ENCODE measurements at places on chromosomes 3 and 15.

DNA sequence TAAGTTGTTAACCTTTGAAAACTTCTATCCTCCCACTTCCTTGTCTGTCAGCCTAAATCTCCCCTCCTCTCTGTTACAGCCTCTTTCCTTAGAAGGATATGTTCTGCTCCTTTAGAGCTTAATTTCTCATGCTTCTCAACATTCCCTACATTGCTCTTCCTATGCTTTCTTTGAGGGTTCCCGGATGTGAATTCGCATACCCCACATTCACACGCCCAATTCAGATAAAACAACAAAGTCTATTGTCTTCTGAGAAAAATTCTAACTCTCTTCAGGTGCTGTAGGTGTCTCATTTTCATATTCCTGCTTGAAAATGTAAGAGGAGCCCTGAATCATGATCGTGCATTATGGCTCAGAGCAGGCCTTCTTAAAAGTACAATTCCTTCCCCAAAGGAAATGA lies 171.8 kb upstream of the DPH6 start:
- no peak for DNase-seq

DNA sequence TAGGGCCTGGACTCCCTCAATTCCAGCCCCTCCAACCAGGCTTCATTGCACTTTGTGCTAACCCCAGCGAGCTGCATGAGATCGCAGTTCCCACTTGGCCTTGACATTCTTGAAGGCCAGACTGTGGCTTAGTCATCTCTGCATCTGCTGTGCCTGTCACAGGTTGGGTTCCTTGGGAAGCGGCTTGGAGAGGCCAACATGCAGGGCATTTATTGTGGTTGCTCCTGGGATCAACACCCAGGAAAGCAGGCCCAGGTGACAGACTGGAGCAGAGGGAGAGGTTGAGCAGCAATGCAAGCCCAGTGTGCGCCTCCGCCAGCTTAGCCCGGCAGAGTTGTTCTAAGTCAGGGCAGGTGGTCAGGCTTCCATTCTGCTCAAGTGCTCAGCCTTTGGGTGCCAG lies 10.5 kb downstream of the ABCF3 start:
- peak; percentile 79 for DNase-seq

DNA sequence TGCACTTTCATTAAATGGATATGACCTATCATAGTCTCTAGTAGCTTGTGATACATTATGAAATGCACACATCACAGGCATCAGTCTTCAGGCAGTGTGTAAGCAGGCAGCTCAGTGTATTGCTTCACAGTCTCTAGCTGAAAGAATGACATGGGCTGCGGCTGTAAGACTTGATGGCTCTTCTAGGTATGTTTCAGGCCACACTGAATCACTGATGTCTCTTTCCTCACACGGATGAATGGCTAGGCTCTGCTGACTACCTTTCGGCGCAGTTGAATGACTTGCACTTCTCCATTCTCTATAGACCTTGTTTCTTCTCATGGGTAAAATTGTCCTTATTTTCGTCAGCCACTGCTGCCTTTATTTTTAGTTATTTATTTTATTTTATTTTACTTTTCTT lies 15.4 kb downstream of the APH1B start:
- no peak for DNase-seq

DNA sequence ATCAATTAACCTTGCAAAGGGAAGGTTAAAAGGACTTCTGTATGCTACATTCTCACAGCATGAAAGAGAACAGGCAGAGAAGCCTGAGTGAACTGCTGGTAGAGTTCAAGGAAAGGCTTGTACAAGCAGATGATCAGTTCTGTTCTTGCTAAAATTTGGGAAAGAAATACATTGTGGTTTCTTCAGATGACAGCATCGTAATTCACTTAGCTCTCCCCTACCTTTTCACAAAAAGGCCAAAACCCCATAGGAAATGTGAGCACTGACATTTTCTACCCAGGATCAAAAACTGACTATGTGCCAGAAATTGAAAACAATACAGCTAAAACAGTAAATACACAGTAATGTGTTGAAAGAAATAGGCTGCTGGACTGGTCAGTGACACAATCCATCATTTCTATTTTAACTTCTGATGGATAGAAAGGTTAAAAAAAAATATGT lies 216.4 kb downstream of the DPH6 start:
- DNase-seq, result no peak

DNA sequence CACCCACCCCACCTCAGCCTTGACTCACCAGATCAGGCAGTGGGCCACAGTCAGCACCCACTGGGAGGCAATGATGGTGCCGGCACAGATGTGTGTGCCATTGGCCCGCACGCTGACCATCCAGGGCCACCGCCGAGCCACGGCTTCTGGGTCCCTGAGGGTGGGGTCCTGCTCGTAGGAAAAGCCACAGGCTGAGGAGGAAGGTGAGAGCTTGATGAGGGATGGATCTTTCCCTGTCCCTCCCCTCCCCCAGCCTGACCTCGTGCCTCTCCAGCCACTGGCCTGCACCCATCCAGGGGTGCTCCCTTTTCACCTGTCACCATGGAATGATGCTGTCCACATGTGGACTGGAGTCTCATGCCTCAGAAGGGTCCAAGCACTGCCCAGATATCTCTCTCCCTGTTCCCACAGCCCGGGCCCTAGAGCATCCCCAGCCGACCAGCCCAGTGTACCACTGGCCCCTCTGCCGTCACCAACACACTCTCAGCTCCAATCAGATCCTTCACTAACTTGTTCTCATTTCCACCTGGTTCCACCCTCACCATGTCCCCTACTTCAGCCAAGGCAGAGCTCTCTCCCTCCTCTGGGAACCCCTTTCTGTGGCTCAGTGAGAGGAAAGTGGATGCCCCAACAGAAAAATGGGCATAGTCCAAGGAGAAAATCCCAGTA lies 2.0 kb downstream of the PRSS50 start:
- DNase-seq, result no peak

- no peak for DNase-seq
Measured at GRCh38 chr3:34408088-34408487, 609.7 kb downstream of the PDCD6IP start.

- no peak for DNase-seq
Measured at GRCh38 chr15:62809968-62810260, 232.6 kb upstream of the TPM1 start.

Measured in NCI-H524 (cell line).